Skeletal muscle cell (primary cell): ENCODE measurements at places on chromosomes 7 and 10.

DNA sequence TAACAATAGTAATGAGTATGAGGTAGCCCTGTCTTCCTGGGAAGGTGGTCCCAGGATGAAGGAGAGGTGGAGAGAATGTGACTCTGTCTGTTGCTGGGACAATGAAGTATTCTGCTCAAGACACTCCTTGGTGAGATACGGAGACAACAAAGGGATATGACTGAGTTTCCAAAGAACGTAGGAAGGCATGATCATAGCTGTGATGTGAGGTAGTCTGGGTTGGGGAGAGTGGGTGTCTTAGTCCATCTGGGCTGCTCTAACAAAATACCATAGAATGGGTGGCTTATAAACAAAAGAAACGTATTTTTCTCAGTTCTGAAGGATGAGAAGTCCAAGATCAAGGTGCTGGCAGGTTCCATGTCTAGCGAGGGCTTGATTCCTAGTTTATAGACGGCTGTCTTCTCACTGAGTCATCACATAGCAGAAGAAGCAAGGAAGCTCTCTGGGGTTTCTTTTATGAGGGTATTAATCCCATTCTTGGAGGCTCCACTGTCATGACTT is 84.9 kb upstream of the RHOBTB1 start:
- peak; percentile 16 for DNase-seq

DNA sequence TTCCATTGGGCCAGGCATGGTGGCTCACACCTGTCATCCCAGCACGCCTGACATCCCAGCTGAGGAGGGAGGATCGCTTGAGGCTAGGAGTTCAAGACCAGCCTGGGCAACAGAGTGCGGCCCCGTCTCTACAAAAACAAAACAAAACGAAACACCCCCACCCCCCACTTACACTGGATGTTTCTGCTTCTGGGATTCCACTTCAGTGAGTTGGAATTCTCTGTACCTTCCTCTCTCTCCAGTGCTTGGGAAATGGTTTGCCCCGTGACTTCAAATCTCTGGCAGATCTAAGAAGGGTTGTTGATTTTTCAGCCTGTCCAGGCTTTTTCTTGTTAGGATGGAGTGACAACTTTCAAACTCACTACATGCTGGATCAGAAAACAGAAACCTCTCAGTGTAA is 106.9 kb downstream of the ANLN start:
- DNase-seq = no peak

DNA sequence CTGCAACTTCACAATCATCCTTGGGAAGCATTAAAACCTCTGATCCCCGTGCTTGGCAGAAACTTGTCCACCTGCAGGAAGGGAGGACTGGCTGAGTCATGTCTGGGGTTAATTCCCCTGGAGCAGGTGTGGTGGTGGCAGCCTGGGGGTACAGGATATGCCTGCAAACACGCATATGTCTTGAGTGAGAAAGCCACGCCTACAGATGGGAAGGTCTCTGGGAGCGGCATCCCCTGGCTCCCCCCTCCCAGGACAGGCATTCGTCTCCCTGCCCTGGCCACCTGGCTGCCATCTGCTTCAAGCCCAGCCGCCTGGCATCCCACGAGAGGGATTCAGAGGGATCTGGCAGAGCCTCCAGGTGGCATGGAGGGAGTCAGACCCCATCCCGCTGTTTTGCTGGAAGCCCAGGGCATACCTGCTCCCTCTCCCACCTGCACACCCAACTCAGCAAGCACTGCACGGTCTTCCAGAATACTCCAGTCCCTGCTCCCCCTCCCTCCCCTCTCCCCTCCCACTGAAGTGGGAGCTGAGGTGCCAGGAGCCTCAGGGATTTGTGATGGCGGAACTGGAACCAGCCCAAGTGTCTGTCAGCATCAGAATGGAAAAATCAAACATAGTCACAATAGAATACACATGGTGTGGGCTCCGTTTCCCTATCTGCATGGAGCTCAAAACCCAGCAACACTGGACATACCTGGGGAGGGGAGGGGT is 61.0 kb downstream of the CAMK2B start:
- no peak for DNase-seq

DNA sequence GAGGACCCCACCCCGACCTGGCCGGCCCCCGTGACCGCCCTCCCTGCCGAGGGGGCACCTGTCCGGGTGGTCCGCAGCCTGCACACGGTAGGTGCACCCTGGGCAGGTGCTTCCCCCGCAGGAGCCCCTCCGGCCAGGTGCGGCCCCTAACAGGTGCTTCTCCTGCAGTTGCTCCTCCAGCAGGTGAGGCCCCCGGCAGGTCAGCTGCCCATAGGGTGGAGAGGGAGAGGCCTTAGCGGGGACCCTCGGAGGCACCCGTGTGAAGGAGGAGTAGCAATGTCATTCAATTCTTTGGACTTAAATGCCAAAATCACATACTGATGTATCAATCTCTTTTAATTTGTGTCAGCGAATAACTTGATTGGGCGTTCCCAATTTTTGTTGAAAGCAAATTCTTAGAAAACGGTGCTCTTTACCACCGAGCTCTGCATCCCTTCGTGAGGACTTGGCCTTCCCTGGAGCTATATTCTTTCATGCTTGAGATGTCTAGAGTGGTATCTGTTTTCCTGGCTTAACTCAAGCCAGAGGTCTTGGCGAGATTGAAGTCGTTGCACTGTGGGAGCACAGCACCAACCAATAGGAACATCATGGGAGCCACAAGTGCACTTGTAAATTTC is 738 bp upstream of the NCAPG2 start:
- DNase-seq = no peak

- DNase-seq = peak; percentile 82
Observed at GRCh38 chr10:4242561-4243035, 457.6 kb upstream of the KLF6 start.

- peak; percentile 100 for DNase-seq
Observed at GRCh38 chr7:101882595-101883564, 65.5 kb downstream of the CUX1 start.

DNA sequence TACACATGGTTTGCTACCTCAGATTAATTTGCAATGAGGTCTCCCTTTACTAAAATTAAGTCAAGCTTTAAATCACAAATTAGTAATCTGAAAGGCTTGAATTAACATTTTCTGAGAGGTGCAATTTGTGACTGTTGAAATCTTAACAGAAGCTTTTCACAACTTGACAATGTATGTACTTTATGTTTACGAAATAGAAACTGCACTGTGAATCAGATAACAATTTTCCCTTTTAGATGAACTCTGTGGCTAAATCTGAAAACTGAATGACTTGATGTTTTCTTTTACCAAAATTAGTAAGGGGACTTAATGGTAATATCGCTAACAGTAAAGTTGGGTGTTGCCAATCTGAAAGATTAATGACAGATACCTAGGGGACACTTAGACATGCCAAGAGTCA is 197.6 kb downstream of the RAPGEF5 start:
- no peak for DNase-seq

GRCh38 chr10:130066743-130067142 is 43.9 kb downstream of the C10orf143 start:
- no peak for DNase-seq
